ENCODE measurements at places on chromosomes 7 and 10.

- DNase-seq, result no peak
- H3K27ac ChIP-seq, result no peak overlapping the region
- no peaks in the 10 kb centered on the region for H3K4me1 ChIP-seq
- no peaks in the 10 kb centered on the region for H3K36me3 ChIP-seq
Measured at GRCh38 chr10:52455098-52455497, 141.0 kb downstream of the DKK1 start.

- no peaks in the 10 kb centered on the region for H3K27me3 ChIP-seq
- no peak overlapping the region for H3K27ac ChIP-seq
- H3K4me3 ChIP-seq, result no peak overlapping the region
- no peaks in the 10 kb centered on the region for H3K4me1 ChIP-seq
Measured at GRCh38 chr7:115359955-115360354, 438.1 kb downstream of the MDFIC start.

GRCh38 chr10:106296750-106297392 lies 867.6 kb downstream of the SORCS1 start:
- no peak for DNase-seq
- H3K27me3 ChIP-seq, result no peaks in the 10 kb centered on the region
- H3K4me3 ChIP-seq, result no peak overlapping the region
- H3K36me3 ChIP-seq, result no peaks in the 10 kb centered on the region
- no peak overlapping the region for H3K27ac ChIP-seq

DNA sequence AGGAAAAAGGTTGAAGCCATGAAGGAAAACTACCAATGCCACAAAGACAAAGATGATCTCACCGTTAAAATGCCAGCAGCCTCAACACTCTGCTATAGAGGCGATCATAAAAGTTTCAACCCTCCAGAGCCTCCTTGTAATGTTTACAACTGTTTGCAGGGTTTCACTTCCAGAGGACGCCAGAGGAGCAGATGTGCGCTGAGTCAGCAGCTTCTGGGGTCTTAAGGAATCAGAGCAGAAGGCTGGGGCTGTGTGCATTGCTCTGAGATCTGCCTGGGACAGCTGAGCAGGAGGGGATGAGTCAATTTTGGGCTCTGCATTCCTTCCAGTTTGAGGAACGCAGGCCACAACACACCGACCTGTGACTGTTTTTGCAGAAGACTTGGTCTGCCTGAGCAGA lies 98.3 kb downstream of the TMEM130 start:
- no peaks in the 10 kb centered on the region for H3K4me1 ChIP-seq
- no peak overlapping the region for H3K4me3 ChIP-seq
- H3K36me3 ChIP-seq, result no peaks in the 10 kb centered on the region
- peak; percentile 23 for DNase-seq

DNA sequence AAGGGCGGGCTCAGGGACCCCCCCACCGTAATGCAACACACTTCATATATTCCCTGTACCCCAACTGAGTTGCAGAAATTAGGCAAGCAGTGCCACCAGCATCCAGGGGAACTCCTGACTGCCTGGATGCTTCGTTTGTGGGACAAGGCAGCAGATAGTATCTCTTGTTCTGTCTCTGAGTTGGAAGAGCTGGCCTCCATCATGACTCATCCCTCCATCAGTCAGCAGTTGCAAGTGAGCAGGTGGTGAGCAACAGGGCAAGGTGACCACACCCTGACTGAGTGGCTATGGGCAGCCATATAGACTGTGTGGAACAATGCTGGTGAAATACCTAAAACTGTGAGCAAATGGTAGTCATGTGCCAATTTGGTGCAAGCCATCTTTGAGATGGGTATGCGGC lies 22.8 kb upstream of the ADAMTS14 start:
- DNase-seq, result no peak
- H3K4me1 ChIP-seq, result peaks cover 17% of the 10 kb centered on the region
- H3K27ac ChIP-seq, result no peak overlapping the region
- no peak overlapping the region for H3K4me3 ChIP-seq
